ENCODE measurements at places on chromosomes 16 and 17.

DNA sequence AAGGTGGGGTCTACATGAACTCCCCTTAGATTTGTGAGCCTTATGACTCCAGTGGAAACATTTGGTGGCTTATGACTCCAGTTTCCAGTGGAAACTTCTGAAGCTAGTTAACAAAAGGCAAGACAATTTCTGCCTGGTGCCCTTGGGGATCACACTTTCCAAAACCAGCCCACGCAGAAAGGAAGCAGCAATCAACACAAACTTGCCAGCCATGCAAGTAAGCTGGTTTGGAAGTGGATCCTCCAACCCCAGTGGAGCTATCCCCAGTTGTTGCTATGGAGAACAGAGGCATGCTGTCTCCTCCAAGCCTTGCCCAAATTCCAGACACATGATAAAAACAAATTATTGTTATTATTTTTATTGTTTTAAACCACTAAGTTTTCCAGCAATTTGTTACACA is 130.9 kb downstream of the CDH11 start:
- no peak for DNase-seq

DNA sequence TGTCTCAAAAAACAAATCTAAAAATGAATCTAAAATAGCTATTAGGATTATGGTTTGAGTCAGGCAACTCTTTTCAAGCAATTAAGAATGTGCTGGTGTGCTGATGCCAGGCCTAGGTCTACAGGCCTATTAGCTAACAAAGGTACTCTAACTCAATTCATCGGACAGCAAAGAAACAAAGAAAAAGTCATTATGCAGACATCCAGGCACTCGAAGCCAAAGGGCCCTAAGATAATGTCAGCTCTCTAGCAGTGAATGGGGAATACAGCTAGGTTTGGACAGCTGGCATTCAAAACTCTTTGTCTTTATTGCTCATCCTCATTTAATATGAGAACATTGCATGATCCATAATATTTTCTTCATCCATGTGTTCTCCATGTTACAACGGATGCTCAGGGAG is 108.5 kb downstream of the TMEM114 start:
- no peak for DNase-seq

GRCh38 chr17:60422162-60422665 is at the start of gene CHCT1:
Gene CHCT1 (plus strand): TSS chr17:60422489. CDS start chr17:60422593, 104 bp downstream.
- no peak for DNase-seq

DNA sequence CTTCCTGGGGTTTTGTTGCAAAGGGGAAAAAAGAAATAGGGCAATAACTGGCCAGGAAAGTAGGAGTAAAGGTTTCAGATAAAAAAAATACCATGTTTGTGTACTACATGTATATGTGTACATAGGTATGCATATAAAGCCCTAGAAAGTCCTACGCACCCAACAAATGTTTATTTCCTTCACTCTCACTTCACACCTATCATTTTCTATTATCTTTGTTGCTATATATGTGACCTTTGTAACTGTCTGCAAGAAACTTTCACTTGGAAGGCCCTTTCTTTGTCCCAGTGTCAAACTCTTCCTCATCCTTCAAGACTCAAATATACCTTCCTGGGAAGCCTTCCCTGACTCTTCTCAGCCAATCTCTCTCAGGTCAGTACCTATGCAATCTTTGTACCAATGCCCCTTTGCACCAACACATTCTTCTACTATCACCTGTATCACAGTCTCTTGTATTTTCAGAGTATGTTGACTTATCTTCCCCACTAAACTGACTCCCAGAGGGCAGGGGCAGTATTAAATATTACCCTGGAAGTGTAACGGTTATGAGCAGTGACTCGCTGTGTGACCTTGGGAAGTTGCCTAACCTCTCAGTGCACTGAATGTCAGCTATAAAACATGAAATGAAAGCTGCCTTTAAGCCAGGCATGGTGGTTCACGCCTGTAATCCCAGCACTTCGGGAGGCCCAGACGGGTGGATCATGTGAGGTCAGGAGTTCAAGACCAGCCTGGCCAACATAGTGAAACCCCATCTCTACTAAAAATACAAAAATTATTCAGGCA is 6.5 kb downstream of the XPO6 start:
- no peak for DNase-seq

DNA sequence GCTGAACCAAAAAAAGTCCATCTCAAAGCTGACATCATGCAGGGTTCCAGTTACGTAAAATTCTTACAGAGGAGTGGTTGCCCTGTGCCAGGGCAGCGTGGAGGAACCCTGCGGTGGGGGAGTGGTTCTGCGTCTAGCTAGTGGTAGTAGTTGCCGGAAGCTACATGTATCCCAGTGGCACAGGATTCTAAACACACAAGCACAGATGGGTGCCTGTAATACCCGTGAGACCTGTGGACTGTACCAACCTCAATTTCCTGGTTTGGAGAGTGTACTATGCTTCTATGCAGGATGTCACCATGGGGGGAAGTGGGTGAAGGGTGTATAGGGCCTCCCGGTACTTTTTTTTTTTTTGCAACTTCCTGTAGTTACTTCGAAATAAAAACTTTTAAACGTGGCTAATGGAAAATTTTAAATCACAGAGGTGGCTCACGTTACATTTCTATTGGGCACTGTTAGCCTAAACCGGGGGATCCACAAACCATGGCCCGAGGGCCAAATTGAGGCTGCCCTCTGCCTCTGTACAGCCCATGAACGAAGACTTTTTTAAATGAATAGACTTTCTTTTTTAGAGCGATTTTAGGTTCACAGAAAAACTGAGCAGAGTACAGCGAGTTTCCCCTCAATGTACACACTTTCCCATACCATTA is 38.5 kb downstream of the TBC1D16 start:
- DNase-seq = no peak

DNA sequence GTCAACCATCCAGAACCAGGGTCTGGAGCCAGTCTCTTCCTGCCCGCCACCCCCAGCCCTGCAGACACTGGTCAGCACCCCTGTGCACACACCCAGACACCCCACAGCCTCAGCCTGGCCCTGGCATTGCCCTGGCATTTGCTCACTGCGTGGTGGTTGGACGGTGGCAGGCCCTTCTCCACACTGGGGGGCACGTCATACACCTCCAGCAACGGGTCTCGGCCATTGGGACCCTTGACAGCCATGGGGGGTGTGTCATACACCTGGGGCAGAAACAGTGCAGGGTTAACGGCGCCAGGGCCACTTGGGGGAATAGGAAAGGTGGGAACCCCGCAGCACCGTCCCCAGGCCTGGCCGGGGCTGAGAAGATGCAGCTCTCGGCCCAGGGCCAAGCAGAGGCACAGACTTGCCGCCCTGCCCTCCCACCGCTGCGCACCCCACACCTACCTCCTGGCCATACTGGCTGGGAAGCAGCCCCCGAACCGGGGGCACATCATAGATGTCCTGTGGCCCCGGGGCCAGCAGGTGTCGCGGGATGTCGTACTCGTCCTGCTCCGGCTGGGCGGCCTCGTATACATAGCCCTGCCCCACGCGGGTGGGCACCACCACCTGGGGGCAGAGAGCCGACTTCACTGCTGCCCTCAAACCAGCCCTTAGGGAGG is 14.6 kb downstream of the BCAR1 start:
- no peak for DNase-seq

GRCh38 chr17:82153745-82154375 is 55.8 kb upstream of the FASN start:
- DNase-seq = no peak

DNA sequence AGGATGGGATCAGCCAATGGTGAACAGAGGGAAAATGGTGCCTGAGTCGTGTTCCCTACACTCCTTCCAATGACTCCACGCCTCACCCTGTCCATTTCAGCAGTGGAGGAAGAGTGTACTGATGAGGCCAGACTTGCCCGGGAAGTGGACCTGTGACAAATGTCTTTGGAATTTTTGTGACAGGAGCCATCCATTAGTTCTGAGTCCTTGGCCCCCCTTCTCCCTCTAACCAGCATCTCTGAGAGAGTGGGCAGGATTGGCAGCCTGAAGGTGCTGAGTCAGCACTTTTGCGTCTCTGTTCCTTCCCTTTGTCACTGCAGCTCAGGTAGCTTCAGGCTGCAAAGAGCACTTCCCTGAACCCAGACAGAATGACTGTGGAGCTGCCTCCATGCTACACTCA is 30.8 kb downstream of the BEAN1 start:
- DNase-seq = peak; percentile 30

DNA sequence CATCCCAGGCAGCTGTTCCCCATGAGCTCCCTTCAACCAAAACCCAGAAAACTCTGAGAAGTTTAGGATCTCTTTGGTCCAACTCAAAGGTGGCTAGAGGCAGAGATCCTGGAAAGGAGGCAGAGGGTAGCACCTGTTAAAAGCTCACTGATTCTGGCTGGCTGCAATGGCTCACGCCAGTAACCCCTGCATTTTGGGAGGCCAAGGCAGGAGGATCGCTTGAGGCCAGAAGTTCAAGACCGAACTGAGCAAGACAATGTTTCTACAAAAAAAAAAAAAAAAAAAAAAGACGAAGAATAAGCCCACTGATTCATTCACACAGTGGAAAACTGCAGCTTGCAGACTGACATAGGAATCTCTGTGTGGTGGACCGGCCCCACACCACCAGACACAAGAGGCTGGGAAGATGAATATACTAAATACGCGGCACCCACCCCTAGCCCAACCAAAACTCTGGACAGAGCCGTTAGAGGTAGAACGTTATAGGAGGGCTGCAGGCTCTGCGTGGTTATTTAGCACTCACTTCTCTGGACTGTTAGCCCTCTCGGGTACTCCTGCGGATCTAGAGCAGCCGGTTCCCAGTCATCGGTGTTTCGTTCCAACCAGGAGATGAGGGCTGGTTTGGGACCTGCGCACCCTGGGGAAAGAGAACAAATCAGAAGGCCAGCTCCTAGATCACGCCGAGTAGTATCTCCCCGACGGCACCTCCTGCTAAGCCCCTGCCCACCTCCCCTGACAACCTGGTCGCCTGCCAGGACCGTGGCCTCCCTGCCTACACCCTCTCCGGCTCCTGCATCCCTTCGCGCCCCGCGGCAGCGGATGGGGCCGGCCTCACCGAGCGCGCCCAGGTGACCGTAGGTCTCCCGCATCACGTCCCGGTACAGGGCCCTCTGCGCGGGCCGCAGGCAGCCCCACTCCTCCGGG is 925 bp downstream of the ZNF689 start:
- DNase-seq = no peak

GRCh38 chr16:70777973-70778406 is 23.0 kb downstream of the VAC14 start:
- no peak for DNase-seq

DNA sequence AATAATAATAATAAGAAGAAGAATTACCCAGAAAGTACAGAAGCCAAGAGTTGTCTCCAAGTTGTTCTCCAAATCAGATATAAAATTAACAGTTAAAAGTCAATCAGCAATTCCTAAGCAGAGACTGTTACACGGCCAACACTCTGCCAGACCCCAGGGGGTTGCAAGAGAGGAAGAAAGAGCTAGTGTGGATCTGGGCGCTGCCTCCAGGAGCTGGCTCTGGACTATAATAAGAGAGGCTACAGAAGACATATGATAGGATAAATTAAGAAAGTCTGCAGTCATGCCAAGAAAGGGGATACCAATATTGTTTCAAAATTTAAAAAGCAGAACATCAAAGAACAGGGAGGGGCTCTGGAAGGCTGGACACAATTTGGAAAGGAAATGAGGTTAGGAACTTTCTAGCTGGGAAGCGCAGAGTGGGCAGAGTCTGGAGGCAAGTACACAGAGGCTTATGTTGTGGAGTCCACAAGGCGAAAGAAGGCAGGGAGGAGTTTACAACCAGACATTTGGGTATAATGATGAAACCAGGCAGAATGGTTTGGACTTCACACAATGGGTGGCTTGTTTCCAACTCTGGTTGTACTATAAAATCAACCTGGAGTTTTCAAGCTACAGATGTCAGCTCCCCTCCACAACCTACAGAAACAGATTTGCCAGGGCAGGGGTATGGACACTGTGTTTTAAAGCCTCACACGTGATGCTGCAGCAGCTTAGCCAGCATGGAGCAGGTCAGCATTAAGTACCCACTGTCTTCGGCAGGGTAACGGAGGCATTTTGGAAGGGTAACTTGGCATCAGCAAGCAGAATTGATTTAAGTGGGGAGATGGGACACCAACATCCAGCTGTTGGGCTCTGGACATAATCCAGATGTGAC is 49.4 kb downstream of the SLC39A11 start:
- DNase-seq = no peak

DNA sequence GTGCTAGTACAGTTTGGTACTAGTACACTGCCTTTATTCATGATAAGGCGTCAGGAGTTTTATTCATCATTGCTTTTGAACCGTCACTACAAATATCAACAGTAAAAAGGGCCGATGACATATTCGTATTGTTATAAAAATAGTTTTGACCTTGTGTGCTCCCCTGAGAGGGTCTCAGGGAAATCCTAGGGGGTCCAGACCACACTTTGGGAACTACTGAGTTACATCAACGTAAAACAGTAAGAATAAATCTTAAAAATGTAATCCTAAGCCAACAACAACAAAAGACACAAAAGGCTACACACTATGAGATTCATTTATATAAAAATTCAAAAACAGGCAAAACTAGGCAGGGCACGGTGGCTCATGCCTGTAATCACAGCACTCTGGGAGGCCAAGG is 11.2 kb downstream of the MYH10 start:
- no peak for DNase-seq

DNA sequence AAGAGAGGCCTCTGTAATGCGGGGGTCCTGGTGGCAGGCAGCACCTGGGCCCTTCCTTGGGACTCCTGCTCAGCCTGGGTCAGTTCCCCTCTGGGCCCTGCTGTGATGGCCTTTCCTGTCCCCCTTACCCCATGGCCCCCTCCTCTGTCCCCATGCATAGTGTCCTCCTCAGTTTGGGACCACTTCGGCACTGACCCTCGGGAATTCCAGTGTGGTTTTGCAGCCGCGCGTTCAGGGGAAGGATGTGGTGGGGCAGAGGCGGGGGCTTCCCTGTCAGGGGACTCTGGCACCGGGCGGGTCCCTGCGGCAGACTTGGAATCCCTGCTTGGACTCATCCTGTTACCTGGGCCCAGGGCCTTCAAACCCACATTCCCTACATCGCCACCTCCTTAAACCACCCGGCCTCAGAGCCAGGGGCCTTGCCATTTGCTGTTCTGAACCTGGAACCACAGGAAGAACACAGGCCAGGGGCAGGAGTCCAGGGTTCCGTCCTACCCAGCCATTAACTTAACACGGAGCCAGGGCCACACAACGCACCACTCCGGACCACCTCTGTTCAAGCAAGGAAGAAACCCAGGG is 31.4 kb upstream of the EIF1 start:
- no peak for DNase-seq

- DNase-seq = no peak
These were observed 63.1 kb downstream of the SHISA9 start for GRCh38 chr16:12964461-12964860.

All from GM04503 (cell line).